ENCODE measurements at places on chromosomes 11 and 22. TPM values are rescaled to one million over a fixed set of nuclear protein-coding genes. Genes with fewer than 3 reads are reported as not detected.

- DNase-seq: no peak
Measured at GRCh38 chr11:64531906-64532312, 59.1 kb upstream of the SLC22A12 start.

DNA sequence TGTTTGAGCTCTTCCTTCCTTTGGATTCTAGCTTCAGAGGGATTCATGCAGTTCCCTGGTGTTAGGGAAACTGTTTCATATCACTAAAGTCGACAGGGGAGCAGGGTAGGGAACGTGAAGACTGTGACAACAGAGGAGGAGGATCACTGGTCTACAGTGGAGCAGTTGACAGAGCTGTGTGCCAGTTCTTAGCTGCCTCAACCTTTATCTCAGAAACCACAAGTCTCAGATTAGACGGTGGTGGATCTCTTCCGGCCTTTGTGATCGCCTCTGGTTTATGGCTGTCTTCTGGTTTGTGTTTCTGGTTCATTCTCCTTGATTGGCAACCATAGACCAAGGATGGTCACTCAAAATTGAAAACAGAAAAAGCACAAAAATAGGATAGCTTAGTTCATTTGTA lies 538.9 kb upstream of the API5 start:
- no peak for DNase-seq

- peak; percentile 82 for DNase-seq
Measured at GRCh38 chr11:123478352-123478987, 48.4 kb downstream of the GRAMD1B start.

- DNase-seq: no peak
Measured at GRCh38 chr11:13140873-13141655, 131.9 kb downstream of the RASSF10 start.

- no peak for DNase-seq
Measured at GRCh38 chr11:241634-242033, 4.9 kb downstream of the PSMD13 start.

GRCh38 chr11:9473408-9473807 lies 12.6 kb downstream of the ZNF143 start:
- DNase-seq: no peak

Gene IRAG1
- 42.8 TPM for total RNA-seq

All from HFFc6 (cell line).